Activated T-cell treated with anti-CD3 and anti-CD28 coated beads, Interleukin-2, amount 50 U/mL, for 72 hours (primary cell): ENCODE measurements at places on chromosomes 5 and 9.

- no peak for DNase-seq
Measured at GRCh38 chr5:122304471-122305215, 7.4 kb upstream of the SNCAIP start.

DNA sequence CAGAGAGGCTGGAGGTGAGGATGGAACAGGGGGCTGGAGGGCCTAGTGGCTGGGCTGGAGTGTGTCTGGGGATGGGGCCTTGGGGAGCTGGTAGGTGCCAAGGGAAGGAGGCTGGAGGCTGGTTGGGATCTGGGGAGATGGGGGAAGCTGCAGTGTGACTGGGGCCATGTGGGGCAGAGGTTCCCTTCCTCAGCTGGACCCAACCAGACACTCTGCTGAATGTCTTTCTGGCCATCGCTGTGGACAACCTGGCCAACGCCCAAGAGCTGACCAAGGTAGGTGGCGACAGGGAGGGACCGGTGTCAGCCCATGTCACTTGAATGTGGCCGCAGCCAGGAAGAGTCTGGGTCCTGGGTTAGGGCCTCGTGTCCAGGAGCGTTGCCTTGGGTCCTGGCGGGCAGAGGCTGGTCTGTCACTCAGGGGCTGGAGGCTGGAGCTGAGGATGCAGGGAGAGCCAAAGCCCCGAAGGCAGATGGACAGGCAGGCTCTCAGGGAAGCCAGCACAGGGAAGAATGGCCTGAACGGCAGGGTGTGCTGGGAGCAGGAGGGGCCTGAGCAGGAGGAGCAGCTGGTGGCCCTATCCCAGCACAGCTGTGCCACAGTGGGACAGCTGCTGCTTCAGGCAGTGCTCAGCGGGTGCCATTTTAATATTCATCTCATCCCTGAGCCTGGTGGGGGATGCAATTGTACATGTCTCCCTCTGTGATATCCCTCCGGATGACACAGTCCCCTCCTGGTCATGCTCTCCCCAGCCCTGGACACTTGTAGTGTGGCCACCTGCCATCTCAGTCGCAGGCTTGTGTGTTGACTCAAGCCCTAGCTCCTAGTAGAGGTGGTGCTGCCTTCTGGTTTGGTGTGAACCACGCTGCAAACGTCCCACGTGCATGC lies 132.5 kb downstream of the CACNA1B start:
- no peak for DNase-seq

DNA sequence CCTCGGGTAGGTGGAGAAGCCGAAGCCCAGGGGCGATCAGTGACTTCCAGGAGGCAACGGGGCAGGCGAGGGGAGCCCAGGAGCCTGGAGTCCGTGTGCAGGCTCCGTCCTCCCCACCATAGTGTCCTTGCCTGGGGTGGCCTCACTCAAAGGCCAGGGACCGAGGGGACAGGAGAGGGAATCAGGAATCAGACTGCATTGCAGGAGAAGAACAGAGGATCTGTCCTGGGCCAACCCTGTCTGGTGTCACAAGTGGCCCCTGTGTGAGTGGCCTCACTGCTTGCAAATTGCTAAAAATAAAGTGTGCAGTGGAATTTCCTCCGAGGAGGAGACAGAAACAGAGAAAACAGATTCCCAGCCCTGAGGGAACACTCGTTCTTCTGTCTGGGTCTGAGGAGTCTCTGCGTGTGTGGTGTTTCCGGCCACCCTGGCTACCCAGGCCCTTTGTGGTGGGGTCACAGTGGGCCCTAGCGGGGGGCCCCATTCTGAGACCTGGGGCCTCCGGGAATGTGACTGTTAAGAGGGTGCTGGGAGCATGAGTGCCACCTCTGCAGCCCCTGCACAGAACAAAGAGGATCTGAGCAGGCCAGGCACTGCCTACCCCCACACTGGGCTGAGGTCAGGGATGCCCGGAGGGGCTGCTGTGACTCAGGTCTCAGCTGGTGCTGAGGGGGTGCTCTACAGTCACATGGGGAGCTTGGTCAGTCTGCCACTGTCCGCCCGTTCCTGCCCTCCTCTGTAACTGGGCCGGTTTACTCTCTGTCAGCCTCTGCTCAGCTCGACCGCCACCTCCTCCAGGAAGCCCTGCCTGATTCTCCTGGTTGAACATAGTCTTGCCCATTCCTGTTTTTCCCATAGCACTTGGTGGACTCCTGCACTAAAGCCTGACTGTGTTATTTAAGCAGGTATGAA lies 7.4 kb downstream of the TRAF1 start:
- DNase-seq: no peak

GRCh38 chr9:86652736-86653135 lies 294.6 kb downstream of the GAS1 start:
- DNase-seq: no peak

GRCh38 chr5:154351141-154351540 lies 94.7 kb upstream of the SAP30L start:
- no peak for DNase-seq

DNA sequence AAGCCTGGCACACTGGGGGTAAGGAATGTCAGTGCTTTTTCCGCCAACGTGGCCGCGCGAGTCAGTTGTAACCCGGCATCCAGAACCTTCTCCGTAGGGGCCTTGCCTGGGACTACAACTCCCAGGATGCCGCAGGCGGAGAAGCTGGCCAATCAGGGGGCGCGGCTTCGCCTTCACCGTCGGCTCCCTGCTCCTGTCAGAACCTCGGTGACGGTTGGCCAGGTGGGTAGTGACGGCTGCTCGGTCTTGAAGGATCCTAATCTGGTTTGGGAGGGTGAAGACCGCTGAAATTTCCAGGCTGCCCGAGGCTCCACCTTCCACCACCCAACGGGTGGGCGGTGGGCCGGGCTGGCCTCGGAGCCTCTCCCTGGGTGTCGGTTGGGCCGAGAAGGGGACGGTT lies at the start of gene C5orf58:
TSS of gene C5orf58 (plus strand) at position 200 of the 400 bp plus-strand sequence. CDS start 1,992 bp downstream, outside the sequence.
- DNase-seq: no peak

- DNase-seq: no peak
Measured at GRCh38 chr9:91817493-91818224, 132.4 kb downstream of the ROR2 start.

GRCh38 chr9:21730899-21731298 lies 71.5 kb upstream of the MTAP start:
- DNase-seq: no peak

GRCh38 chr5:138645778-138646575 lies 70.8 kb upstream of the HSPA9 start:
- DNase-seq: no peak

DNA sequence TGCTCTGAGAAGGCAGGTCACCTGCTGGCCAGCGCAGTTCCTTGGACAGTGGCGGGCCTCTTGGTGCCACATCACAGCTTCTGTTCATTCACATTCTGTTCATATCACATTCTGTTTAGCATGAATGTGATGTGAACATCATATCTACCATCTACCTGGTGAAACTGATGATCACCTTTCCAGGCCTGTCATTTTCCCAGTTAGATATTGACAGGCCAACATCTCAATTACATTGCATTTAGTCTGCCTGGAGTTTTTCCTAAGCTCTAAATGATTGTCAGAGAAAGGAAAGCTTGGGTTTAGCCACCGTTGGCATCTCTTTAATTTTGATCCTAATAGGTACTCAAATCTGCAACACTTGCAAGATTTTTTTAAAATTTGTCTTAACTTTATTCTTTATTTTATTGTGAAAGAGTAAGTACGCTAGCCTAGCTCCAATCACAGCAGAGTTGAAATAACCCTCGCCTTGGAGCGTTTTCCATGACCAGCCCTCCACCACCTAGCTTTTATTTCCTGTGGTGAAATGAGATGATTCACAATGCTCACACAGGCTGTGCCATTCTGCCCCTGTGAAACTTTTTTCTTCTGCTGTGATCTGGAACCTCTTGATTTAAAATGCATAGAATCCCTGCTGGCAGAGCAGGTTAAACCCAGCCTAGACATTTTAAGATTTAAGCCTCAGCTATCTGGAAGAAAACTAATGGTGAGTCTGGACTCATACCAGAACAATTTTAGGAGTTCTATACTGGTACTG lies 225.0 kb downstream of the ESM1 start:
- no peak for DNase-seq

DNA sequence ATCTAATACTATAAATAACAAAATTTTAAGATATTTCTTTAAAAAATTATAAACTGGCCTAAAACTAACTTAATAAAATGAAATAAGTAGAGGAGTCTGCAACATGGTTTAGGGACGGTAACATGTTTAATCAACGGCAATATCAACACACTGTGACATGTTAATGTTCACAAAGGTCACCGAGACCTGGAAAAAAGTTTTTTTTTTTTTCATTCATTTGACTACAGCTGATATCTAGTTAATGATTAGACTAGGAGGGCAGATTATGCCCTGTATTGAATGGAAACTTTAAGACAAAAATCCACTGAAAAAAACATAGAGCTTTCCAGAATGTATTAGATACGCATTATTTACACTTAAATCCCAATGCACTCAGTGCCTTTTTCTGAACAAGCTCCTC lies 67.0 kb upstream of the CDK5RAP2 start:
- no peak for DNase-seq

DNA sequence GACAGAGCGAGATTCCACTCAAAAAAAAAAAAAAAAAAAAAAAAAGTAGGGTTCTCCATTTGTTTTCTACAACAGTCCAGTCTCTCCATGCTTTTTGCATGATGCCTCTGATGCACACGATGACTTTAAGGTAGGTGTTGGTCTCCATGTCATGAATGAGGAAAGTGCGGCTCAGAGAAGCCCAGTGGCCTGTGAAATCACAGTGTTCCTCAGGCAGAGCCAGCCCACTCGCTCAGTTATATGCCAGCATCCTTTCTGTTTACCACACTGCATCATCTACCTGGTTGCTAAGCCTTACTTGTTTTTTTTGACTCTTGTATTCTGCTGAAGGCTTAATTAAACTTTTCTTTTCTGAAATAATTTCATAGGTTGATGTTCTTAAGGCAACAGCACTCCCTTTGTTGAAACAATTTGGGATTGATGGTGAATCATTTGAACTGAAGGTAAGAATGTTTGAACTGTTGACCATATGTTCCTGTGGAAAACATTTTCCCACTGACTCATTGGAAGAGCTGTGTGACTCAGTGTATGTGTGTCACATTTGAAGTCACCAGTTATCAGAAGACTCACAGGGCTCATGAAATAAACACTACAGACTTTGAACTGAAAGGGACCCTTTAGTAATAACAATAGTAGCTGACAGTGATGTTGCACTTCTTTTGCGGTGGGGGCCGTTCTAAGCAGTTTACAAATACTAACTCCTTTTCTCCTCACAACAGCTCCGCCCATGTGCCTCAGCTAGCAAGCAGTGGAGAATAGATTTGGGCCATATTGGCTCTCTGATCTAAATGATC lies 40.2 kb downstream of the RCL1 start:
- DNase-seq: peak; percentile 75

GRCh38 chr9:20608582-20608981 lies 13.7 kb downstream of the MLLT3 start:
- DNase-seq: no peak

GRCh38 chr5:144504929-144505577 lies 334.4 kb downstream of the KCTD16 start:
- no peak for DNase-seq

- no peak for DNase-seq
Measured at GRCh38 chr9:84379740-84380139, 39.2 kb upstream of the SLC28A3 start.

DNA sequence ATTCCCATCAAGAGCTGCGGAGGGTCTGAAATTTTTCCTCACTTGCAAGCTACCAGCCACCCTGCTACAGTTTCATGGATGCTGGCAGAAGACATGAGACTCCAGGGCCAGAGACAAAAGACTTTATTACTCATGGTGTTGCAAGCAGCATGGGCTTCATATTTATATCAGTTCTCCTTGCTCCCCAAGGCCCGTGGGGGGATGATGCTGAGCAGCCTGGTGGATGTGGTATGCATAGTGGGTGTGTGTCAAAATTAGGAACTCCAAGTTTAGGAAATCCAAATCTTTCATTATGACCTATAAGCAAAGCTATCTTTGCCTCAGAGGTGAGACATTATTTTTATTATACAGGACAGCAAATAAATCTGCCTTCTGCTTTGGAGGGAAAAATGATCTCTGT lies 105.7 kb upstream of the ALDH1B1 start:
- no peak for DNase-seq
